ENCODE measurements at places on chromosomes 7 and 10.
A peak's percentile ranks its signal among the peaks of the same experiment; 100 is the strongest.

DNA sequence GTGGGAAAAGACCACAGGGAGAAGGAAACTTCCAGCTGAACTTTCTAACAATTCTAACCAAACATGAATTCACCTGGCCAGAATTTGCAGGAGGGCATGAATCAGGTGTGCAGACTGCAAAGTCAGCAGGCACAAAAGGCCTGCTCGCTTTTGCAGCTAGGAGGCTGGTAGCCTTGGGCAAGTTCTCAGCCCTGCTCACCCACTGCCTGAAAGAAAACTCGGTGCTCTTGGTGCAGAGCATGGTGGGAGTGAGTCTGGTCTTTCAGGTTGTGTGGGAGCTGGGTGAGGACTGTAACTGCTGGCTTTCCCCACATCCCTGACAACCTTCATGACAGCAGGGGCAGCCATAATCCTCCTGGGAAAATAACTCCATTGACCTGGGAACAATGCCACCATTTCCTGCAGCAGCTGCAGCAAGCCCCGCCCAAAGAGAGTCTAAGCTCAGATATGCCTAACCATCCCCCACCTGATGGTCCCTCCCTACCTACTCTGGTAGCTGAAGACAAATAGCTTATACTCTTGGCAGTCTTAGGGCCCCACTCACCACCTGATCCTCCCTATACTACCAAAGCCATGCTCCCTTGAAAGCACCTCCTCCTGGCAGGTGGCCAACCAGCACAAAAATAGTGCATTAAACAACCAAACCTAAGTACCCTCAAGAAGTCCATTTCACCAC lies 31.6 kb downstream of the ZNF117 start:
- no peak for DNase-seq

- no peak for DNase-seq
These were observed 1201.4 kb downstream of the XPNPEP1 start for GRCh38 chr10:108721874-108722273.

DNA sequence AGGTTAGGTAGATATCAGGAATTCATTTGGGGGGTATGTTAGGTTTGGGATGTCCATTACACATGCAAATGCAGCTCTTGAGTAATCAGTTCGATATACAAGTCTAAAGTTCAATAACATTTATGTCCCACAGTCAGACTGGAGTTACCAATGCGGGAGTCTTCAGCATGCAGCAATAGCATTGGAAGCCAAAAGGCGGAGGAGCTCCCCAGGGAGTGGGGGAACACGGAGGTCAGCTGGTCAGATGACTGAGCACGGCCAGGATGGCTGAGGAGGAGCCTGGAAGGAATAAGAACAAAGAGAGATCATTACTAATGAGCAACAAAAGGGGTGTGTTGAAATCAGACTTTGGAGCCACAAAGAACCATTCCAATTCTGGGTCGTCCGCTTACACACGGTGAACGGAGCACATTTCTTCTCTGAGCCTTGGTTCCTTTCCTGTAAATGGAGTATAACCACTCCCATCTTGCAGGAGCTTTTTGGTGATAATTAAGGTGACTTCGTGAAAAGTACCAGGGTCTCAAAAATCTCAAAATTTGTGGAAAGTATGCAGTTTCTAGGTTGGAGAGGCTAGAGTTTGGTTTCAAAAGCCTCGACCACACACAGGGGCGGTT lies 478 bp upstream of the ZNF22 start:
- peak; percentile 84 for DNase-seq

GRCh38 chr7:73969991-73970390 lies 58.0 kb upstream of the ELN start:
- no peak for DNase-seq

GRCh38 chr7:104914421-104914820 lies 99.6 kb upstream of the KMT2E start:
- no peak for DNase-seq

- no peak for DNase-seq
These were observed 32.5 kb downstream of the TNS3 start for GRCh38 chr7:47549397-47549796.

DNA sequence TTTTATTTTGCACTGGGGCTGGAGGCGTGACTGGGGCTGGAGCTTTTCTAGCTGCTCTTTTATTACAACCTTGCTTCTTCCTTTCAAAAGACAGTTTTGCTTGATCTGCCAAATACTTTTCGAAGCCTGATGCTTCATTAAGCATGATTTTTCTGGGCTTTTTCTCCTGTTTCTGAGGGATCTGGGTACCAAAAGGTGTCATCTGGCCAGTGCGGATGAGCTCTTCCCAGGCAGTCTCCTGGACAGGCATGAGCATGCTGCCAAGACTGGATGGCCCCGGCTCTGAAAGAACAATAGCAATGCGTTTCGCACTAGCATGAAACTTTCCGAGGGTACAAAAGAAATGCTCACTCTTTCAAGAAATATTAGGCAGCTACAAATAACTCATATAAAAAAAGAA lies 14.4 kb downstream of the ERCC6 start:
- no peak for DNase-seq

GRCh38 chr7:66629222-66630062 lies 761 bp downstream of the KCTD7 start:
- DNase-seq, result peak; percentile 31

DNA sequence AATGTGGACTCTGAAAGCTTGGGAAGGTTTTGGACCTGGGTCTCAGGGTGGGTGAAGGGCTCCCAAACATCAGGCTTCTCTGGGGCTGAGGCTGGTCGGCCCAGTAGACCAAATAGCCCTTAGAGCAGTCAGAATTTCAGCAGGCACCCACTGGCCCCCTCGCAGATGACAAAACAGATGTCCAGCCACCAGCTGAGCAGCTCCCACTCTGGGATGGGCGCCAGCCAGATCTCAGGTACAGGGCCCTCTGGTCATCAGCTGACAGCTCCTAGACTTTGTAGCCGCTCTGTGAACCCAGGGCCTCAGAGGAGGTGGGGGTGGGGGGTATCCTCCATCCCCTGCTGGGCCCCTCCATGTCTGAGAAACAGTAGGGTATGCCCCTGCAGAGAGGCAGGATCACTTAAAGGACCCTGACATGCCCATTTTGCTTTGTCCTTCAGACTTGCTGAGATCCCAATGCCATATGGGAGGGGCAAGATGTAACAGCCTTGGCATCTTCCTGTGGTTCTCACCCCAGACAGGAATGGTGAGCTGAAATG lies 26.5 kb downstream of the HSPA12A start:
- no peak for DNase-seq

- DNase-seq, result no peak
These were observed 27.7 kb upstream of the BET1 start for GRCh38 chr7:94031865-94032264.

- DNase-seq, result no peak
These were observed 56.0 kb upstream of the KCND2 start for GRCh38 chr7:120216947-120217346.

GRCh38 chr7:130894909-130895750 lies 161.1 kb upstream of the KLF14 start:
- no peak for DNase-seq

- no peak for DNase-seq
These were observed 65.3 kb downstream of the CUZD1 start for GRCh38 chr10:122780391-122780790.
